ENCODE measurements at places on chromosomes 1 and 21. TPM values are rescaled to one million over a fixed set of nuclear protein-coding genes. Genes with fewer than 3 reads are reported as not detected.

Gene KLHDC7A
- total RNA-seq, result not detected

GRCh38 chr1:202551683-202552082 is 158.6 kb downstream of the SYT2 start:
- DNase-seq, result no peak

DNA sequence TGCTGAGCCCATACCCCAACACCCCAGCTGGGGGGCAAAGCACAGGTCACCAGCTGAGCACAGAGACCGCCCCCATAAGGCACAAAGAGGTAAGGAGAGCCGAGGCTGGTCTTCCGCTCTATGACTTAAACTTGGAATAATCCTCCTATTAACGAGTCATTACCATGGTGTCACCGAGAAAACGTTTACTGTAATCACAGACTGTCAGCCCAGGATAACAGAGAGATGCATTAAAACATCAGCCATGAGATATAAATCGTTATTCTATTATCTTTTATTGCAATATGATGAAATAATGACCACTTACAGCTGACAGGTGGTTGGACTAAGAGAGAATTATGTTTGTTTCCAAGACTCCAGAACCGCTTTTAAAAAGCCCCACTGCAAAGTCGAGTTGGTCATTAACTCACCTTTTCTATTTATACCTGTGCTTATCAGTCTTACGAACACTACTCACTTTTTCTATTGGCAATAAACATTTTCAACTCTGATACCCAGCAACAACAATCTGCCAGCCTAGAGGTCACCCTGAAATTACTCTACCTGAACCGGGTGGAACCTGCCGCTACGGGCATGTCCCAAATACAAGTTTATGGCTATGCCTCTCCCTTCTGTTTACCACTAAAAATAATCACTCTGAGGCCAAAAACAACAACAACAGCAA is 21.5 kb downstream of the NPHP4 start:
- DNase-seq, result no peak

- no peak for DNase-seq
These were observed 192.3 kb downstream of the FCRL5 start for GRCh38 chr1:157360023-157360390.

Gene LCE1E
- total RNA-seq, result not detected

Data from esophagus muscularis mucosa (tissue), 4 donors.